Stimulated activated CD4-positive, alpha-beta T cell treated with anti-CD3 and anti-CD28 coated beads, Interleukin-15, amount 100 ng/mL, for 48 hours (primary cell): ENCODE measurements at places on chromosomes 2 and 18.

DNA sequence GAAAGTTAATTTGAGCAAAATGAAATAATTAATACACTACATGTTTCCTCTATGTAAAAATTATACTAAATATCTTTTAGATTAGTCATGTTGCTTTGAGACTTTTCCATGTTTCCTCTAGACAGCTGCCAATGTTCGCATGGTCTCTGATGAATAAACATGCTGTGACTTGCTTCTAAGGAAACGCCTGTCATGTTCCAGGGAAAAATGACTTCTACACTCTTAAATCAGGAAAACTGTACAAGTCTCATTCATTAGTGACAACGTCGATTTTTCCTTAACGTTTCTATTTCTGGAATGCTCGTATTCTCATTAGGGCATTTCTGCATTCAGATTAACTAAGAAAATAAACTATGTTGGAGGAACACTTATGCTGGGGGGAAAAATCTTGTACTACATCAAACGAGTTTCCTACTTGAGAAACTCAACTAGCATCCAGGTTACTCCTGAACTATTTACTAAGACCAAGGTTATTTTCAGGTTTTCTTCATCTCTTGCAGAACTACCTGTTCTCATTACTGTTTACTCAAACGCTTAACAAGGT is 1.6 kb downstream of the COBLL1 start:
- no peak for DNase-seq

- no peak for DNase-seq
Observed at GRCh38 chr2:160242893-160243564, 43.0 kb upstream of the ITGB6 start.

DNA sequence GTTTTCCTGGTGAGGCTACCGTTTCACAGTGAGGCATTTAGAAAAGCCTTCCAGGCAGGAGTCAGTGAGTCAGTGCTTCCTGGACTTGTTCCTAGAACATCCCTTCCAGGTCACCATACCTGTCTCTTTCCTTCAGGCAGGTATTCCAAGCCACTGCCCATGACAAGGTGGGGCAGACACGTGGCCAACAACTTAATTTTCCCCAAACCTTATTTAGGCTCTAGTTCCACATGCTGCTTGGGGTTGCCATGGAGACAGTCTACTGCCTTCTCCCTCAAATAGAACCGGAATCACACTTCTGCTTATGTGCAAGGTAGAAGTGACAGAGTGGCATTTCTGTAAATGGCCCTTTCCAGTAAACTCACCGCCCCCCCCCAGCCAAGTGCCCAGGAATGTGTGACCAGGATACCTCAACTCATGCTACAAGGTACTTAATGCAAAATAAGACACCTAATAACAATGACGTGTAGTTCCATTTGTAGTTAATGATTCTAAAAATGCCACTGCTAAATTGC is 258.3 kb downstream of the PRKCE start:
- no peak for DNase-seq

DNA sequence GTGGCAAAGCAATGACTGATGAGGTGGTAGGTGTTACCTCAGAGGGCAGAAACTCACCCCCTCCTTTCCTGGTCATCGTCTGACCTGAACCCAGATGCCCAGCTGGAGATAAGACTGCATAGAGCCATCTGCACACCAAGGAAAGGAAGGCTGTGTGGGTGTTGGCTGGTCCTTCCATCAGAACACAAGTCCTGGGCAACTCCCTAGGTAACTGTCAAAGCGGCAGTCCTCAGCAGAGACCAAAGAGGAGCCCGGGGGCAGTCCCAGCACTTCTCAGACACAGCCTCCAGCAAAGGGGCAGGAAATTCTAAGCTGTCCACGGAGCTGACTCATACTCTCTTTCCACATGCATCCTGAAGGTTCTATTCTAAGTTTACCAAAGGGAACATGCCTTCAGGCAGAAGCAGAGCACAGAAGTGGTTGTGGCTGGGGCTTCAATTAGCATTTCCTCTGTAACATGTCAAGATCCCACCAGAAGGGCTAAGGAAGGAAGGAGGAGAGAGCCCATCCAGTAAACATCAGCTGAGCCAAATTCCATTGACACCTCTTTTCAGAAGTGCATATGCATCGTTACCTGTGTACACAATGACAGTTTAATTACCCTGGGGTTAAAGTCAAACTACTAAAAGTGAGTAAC is 54.7 kb downstream of the SPRED2 start:
- no peak for DNase-seq

GRCh38 chr2:128498589-128498988 is 179.9 kb upstream of the HS6ST1 start:
- no peak for DNase-seq

DNA sequence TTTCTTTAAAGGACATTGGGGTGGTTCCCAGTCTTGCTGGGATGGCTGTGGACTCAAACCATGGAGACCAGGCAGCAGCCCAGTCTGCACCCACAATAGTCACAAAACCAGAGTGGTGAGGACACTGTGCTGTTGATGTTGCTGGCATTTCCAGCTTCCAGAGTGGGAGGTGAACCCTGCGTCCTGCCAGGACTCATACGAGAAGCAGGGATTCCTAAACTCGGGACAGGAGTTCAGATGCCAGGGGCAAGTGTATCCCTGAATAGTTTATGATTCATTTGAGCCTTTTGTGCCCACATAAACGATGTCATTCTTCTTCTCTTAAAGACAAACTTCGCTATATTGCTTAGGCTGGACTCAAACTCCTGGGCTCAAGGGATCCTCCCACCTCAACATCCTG is 62.8 kb downstream of the TCF7L1 start:
- DNase-seq, result no peak

DNA sequence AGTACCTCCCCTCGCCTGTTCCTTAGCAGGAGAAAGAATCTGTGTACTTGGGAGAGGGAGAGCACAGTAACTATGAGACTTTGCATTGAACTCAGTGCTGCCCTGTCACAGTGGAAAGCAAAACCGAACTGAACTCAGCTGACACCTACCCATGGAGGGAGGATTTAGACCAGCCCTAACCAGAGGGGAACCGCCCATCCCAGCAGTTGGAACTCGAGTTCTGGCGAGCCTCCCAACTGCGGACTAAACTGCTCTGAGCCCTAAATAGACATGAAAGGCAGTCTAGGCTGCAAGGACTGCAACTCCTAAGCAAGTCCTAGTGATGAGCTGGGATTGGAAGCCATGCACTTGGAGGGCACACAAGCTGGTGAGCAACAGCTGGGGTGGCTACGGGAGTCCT is 110.4 kb downstream of the GRB14 start:
- DNase-seq, result no peak

DNA sequence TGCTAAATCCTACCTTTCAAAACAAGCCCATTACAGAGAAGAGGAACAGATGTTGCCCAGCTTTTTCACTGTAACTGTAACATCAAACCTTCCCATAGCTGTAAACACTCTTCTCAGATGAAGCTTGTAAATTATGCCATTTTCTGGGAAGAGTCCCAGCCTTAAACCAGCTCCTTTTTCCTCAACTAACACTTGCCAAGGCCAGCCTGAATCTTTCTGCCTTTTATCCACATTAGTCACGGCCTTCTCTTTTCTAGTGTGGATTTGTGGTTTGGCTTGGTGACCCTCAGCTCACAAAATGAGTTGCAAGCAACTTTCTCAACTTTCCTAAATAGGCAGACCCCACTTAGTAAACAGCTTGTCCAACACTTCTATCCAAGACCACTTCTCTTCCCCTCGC is 90.2 kb downstream of the CABLES1 start:
- DNase-seq, result no peak

- no peak for DNase-seq
Observed at GRCh38 chr2:201821080-201821479, 14.7 kb downstream of the CDK15 start.

DNA sequence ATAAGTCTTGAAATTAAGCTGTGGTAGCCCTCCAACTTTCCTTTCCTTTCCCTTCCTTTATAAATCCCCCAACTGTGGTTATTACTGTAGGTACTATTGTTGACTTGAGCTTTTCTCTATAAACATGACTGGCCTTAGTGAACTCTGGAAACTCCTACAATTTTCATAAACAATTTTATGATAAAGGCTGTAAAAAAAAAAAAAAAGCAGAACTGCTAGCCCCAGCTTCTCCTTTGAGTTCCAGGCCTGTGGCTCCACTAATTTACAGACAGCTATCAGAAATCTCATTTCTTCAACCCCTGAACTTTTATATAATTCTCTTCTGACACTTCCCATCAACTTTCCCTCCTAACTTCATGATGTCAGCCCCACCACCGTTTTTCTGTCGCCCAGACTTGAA is 174.3 kb downstream of the IKZF2 start:
- no peak for DNase-seq

- no peak for DNase-seq
Observed at GRCh38 chr18:78582898-78583738, 396.5 kb upstream of the SALL3 start.

DNA sequence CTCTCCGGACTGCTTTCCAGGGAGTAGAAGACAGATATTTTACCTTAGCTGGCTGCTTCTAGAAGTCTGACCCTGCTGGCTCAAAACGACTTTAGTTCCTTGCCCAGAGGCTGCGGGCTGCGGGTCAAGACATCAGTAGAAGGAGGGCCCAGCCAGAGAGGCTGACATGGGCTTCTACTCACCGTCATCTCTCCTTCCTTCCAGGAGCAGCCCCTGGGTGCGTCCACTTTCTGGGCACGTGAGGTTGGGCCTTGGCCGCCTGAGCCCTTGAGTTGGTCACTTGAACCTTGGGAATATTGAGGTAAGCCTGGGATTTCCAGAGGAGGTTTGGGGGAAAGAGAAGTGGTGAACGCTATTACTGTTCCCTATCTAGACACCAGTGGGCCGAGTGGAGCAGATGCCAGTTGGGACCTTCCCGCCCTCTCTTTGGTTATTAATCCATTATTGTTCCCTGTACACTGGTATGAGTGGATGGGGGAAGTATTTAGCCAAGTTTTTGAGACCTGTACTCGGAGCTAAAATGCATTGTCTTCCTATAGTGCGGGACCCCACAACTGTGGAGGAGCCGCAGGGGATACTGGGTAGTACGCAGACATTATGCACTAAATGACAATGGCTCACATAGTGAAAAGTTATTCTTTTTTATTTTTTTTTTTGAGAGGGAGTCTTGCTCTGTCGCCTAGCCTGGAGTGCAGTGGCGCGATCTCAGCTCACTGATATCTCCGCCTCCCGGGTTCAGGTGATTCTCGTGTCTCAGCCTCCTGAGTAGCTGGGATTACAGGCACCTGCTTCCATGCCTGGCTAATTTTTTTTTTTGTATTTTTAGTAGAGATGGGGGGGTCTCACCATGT is 26.3 kb upstream of the CASP8 start:
- no peak for DNase-seq

GRCh38 chr2:96604104-96604503 is 34.0 kb downstream of the KANSL3 start:
- no peak for DNase-seq

DNA sequence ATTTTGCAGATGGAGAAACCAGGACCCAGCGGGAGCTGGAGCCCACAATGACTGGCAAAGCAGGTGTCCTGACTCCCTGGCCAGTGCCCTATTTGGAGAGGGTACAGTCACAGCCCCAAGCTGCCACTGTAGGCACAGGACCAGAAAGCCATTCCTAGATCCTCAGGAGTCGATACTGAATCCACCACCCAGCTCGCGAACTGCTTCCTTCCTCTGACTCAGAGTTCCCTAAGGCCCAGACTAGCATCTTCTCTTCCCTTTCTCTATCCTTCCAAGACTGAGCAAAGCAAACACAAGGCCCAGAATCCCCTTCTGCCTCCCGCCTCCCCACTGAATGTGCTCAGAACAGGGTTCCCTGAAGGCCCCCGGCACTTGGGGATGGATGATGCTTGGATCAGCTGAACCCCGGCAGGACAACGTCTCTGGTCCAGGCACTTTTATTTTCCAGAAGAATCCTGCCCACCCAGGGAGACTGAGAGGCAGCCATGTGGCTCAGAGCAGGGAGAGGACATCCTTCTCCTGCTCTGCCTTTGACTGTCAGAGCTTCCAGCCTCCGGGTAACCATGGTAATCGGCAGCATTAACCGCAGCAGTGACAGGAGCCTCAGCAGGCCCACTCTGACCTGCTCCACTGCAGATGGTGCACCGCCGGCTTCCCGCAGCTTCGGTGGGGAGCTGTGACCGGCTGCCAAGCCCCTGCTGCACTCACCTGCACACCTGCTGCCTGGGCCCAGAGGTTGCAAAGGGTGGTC is 34.8 kb upstream of the KLHL29 start:
- no peak for DNase-seq

DNA sequence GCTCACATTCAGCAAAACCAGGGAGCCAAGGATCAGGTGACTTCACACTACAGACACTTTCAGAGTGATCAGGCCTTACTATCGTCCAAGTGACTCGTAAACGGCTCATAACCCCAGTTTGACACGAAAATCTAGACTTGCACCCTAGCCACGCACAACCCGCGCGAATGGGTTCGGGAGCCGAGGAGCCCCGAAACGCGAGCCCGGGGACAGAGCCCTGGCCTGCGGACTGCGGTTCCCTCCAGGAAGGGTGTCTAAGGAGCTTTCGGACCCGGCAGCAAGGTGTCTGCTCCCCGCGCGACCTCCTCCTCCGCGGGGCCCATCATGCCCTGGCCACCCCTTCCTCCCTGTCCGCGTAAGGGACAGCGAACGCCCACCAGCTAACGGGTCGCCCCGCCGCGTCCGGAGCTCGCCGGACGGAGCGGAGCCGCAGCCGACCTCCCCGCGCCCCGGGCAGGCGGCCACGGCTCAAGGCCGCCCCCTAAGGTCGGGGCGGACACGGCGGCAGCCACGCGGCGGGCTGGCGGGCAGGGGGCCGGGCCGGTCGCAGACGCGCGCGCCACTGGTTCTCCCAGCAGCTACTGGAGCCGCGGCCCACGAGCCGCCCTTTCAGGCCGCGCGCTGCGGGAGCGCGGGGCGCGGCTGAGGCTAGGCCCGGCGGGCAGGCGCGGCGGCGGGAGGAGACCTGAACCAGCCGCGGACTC is 575 bp downstream of the ATL2 start:
- DNase-seq, result peak; percentile 54

GRCh38 chr2:217356781-217357180 is 496.9 kb upstream of the TNP1 start:
- no peak for DNase-seq
